ENCODE measurements at places on chromosomes 11 and 22.

DNA sequence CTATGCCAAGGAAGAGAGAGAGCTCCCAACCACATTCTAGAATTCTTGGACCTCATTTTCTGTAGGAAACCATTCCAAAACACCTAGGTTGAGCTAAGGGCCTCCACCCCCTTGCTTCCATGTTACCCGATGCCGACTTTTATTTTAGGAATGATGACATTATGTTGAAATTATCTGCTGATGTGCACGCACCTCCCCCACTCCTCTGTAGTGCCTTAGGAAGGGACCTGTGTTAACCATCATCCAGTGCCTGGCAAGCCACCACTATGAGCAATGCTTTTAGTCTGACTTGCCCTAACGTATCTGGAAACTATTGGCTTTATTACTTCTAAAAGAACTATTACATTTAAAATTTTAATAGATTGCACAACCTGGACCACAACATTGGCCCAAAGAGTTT, 42.1 kb downstream of the NCAPD3 start:
- DNase-seq = no peak

GRCh38 chr11:117679461-117679860, 117.6 kb downstream of the DSCAML1 start:
- DNase-seq = no peak

GRCh38 chr11:129331217-129331616, 44.4 kb upstream of the BARX2 start:
- no peak for DNase-seq

DNA sequence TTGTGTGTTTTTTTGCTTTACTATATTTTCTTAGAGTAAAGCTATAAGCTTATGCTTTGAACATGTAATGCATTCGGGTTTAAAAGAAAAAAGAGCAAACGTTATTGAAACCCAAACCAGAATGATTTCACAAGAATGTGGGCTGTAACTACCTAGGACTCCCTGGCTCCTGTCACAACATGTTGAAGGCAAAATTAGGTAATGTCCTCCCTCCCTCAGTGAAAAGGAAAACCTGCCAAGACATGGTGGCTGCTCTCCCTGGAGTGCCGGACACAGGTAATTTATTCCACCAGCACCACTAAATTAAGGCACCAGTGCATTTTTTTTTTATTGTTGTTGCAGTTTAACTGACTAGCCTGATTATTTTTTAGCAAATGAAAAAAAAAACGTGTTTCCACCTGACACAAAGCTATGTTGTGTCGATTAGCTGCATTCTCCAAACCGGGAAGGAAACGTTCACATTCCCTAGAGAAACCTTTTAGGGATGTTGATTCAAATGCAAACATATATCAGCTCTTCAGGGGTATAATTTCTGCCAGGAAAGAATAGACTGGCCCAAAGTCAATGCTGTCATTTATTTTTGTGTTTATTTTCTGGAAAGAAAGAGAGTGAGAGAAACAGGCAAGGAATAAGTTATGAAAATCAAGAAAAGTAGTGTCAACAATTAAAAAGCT, 134.6 kb downstream of the CCDC34 start:
- no peak for DNase-seq

- no peak for DNase-seq
Measured at GRCh38 chr11:126925321-126926093, 75.1 kb downstream of the KIRREL3 start.

- DNase-seq = no peak
Measured at GRCh38 chr11:128905345-128906184, 14.4 kb downstream of the KCNJ5 start.

DNA sequence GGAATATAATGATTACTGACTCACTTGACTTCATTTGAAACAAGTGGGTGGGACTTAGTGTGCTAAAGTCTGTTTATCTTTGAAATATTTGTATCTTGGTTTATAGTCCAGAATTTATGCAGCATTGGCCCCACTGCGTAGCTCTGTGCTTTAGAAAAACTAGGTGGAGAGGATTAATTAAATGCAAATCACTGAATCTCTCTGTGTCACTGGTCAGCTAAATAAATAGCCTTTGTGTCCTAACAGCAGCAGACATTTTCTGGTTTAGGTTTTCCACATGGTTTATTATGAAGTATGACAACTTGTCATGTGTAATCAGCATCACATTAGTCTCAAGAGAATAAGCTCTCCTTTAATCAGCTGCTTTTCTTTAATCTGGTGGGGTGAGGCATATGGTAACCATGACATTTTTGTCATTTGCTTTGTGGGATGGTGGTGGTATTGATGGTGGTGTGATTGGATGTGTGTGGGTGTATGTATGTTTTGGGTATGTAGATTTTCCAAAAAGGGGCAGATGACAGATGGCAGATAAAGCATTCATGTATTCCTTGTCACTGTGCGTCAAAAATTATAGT, 33.9 kb downstream of the BCL2L13 start:
- no peak for DNase-seq

GRCh38 chr11:135061166-135061565, 649.1 kb upstream of the B3GAT1 start:
- DNase-seq = no peak

GRCh38 chr11:23569547-23569946, 709.3 kb upstream of the CCDC179 start:
- no peak for DNase-seq

DNA sequence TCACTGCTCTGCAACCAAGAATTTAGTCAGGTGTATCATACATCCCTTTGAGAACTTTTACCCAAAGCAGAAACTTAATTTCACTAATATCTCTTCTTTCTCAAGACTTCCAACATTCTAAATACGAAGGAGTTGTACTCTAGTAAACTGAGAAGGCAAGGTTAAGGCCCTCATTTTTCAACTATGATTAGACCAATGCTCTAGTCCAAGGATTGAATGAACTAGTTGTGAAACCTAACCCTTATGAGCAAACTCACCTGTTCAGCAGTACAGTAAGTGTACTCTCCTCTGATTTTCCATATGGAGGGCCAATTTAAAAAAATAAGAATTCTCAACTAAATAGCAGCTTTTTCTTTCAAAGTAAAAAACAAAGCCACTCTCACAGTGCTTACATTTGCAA, 180.0 kb upstream of the C11orf58 start:
- no peak for DNase-seq

DNA sequence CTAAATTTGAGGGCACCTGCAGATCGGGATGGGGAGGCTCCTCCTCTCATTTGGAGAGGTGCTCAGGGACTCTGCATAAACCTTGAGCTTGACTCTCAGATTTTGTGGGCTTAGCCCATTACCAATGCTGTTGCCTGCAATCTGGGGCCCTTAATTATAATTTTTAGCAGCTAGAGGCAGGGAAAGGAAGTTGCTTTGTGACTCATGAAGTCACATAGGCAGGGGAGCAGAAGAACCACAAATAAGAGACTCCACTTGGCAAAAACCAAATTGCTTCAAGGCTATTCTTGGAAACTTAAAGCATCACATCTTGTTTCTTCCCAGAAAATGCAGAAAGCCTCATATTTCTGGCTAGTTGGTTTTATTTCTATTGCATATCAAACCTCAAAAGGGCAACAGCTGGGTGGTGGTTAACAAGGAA, 46.9 kb downstream of the MICAL2 start:
- no peak for DNase-seq

DNA sequence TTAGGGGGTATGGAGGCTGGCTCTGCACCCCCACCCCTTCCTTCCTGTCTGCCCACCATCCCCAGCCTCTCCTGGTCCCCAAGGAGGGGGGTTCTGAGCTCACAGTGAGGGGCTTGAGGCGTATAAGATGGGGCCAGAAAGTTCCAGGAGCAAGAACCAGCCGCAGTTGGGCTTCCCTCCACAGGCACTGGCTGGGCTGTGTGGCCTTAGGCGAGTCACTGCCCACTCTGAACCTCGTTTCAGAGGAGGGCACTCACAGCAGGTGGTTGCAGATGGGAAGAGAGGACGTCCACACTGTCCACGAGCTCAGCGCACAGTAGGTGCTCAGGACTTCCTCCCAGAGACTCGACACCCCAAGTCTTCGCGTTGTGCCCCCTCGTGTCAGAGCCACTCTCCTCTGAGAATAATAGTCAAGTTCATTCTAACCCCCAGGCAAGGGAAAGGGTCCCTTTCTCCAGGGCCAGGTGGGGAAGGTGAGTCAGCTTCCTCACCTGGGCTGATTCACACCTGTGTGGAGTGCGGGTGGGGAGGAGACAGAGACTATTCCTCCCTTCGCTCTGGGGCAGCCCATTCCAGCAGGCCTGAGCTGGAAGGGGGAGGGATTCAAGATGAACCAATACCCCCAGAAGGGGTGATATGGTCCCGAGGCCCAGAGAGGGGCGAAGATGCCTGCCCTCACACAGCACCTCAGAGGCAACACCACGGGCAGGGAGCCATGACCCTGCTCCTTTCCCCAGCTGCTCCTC, 29.3 kb downstream of the RPL3 start:
- no peak for DNase-seq

Data from NCI-H446 (cell line).